ENCODE measurements at places on chromosomes 13 and 19. TPM values are rescaled to one million over a fixed set of nuclear protein-coding genes. Genes with fewer than 3 reads are reported as not detected.

The XRCC1 gene
- total RNA-seq = 44.8 TPM

DNA sequence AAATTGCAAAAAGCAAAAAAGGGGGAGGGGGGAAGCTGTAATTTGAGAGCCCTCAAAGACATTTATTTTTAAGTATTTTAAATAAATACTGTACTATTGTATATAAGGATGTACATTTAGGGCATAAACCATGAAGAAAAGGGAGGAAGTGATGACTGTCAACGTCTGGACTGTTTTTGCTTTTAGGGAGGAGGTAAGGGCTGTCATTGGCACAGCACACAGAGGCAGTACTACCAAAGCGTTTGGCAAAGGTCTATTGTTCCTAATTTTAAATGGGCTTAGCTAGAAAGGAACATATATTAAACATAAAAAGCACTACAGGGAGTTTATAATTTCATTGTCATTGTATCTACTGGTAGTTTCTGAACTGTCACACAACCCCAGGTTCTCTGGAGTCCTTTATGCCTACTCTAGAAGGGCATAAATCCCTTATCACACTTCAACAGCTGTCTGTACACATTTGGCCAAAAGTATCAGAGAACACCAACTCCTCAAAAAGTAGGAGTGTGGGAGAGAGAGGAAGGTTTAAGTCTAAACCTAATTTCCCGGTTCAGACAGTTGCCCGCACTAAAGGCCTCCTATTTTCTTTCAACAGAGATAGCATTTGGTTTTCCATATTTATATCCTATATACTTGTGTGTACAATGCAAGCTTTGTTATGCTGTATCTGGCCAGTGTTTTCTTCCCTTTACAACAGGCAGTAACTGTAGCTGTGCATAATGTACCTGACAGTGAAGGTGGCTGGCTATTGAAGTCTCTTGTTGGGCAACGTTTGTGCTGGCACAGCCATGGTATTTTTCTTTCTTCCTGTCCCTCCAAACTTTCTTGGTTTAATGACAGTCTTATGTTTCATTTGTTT, 406.2 kb downstream of the KLF5 start:
- no peak for DNase-seq

DNA sequence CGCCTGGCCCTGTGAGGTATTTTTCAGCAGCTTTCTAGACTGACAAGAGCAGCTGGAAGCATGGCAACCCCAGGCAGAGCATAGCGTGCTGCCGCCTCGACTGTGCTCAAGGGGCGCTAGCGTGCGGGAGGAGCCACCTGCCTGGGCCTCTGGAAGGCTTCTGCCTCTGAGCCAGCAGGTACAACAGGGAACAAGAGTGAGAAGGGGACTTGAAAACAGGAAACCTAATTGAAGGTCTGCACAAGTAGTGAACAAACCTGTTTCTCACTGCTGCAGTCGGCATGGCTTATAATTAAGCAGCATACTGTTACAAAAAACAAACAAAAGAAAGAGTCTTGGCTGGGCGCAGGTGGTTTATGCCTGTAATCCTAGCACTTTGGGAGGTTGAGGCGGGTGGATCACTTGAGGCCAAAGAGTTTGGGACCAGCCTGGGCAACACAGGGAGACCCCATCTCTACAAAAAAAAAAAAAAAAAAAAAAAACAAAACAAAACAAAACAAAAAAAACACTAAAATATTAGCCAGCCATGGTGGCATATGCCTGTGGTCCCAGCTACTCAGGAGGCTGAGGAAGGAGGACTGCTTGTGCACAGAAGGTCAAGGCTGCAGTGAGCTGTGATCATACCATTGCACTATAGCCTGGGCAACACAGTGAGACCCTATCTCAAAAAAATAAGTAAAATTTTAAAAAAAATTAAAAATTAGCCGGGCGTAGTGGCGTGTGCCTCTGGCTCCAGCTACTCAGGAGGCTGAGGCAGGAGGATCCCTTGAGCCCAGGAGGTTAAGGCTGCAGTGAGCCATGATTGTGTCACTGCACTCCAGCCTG, 12.6 kb upstream of the GARRE1 start:
- DNase-seq = no peak

The GAPDHS gene
- 338 TPM for total RNA-seq

DNA sequence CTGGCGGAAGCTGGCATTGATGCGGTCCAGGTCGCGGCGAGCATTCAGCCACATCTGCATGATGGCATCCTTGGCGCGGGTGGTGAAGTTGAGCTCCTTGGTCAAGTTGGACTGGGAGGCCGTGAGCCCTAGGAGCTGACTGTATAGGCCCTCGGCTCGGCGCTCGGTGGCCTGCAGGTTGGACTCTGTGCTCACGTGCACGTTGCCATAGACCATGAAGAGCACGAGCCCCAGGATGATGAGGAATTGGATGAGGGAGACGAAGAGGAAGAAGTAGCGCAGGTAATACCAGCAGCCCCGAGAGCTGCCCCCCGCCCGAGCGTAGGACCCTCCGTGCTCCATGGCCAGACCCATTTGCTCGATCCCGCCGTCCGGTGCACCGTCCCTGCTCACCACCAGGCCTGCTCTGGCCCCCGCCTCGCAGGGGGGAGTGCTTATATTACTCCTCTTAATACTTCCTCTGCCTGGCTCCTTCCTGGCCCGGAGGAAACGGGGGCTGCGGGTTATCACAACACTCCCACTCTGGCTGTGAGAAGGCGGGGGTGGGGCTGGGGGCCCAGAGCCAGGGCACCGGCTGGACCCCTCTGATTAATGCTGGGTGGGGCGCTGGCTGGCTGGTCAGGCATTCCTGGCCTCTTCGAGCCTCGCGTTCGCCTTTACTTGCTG, at the start of gene PLVAP:
Gene PLVAP, minus strand, starts transcription at position 408 of the 666 bp plus-strand sequence. Its CDS starts 54 bp downstream, at position 354.
- no peak for DNase-seq

The MYH14 gene
- 7.8 TPM for total RNA-seq

The ARHGEF1 gene
- total RNA-seq = 51.2 TPM

GRCh38 chr13:75787249-75787928, 151.3 kb downstream of the LMO7 start:
- DNase-seq = no peak

The HSPB6 gene
- total RNA-seq = 50.9 TPM

DNA sequence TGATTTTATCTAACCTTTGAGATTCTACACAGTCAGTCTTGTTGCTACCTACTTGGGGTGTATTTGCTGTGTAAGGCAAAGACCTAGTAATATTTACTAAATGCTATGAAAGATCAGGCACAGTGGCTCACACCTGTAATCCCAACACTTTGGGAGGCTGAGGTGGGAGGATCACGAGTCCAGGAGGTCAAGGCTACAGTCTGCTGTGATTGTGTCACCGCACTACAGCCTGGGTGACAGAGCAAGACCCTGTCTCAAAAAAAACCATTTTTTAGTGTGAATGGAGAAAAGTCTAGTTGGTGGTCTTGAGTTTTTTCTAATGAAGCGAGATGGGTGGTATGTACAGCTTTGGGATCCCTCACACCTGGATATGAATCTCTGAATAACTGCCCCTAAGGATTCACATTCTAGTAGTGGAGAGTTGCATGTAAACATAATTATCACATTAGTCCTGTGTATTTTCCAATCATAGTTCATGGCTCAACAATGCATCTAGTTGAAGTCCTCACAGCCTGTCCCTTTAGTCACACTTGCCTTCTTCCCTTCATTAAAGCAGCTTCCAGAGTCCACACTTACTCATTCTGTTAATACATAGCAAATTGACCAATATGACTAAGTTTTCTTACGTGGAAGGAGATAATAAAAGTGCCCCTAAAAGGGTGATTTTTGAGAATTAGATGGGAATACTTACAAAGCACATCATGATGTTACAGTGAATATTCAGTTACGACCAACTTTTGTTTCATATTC, 7.5 kb downstream of the RPL21 start:
- DNase-seq = no peak

DNA sequence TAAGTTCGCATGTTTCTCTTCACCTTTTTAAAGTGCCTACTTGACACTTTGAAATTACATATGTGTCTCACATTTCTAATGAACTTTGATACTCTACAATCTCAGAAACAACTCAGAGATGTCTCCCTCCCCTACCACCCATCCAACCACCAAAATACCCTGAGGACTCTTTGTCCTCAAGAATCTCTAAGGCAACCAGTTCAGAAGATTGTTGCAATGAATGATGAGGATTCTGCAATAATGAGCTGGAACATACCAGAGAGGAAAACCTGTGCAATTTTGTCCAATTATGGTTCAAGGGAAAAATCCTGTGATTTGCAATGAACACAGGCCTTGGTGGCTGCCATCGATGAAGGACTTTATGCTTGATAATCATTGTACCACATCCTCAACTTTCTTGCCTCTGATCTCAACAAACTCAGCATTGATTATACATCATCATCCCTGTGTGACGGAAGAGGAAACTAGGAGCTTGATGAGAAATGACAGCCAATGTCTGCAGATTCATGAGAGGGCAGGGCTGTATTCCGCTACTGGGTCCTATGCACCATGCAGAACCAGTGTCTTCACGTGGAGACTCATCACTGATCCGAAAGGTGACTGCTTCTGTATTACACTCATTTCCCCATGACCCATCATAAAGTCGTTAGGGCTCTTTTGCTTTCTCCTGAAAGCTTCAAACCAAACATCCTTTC, 1.1 kb downstream of the FPR1 start:
- no peak for DNase-seq

The MYPOP gene
- 9.4 TPM for total RNA-seq

All from testis (tissue), 5 donors.